ENCODE measurements at places on chromosomes 12 and 14.
A peak's percentile ranks its signal among the peaks of the same experiment; 100 is the strongest.

DNA sequence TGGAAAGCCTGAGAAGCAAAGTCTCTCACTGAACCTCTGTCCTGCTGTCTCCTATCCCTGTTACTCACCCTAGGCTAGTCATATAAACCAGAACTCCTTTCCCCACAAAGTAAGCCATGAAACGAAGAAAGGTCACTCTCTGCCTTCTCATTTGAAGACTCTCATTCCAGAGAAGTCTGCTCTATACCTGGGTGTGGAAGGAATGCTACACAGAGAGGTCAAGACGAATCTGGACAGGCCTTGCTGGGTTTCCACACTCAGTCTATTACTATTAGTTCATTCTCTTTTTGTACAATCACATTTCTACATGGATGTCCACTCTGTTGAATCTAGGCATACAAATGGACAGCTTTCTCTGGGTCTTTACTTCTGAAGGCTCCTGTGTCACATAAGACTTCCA lies 2.4 kb upstream of the AEBP2 start:
- DNase-seq = no peak

DNA sequence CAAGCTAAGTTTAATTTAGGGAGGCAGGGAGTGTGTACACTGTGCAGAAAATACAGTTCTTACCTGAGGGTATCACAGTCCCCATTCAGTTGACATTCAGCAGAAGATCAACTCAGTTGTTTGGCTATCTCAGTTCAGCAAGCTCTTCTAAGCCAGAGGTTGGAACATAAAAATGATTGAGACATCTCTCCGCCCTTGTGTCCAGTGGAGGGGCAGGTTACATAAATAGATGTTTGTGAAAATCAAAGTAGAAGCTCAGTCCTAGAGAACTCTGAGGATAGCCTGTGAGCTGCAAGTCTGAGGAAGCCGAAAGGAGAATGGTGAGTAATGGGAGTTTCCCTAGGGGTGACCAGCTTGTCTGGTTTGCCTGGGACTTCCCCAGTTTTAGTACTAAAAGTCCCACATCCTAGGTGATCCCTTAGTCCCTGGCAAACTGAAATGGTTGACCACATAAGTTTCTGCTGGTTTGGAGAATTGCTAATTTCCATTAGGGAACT lies 251.4 kb upstream of the ATP2B1 start:
- peak; percentile 32 for DNase-seq

GRCh38 chr12:76945867-76946266 lies 67.0 kb upstream of the CSRP2 start:
- DNase-seq = no peak

- no peak for DNase-seq
These were observed 87.6 kb upstream of the EGLN3 start for GRCh38 chr14:34038358-34039057.

Measured in stimulated activated CD8-positive, alpha-beta memory T cell treated with anti-CD3 and anti-CD28 coated beads, Interleukin-15, amount 100 ng/mL, for 48 hours (primary cell).